ENCODE measurements at places on chromosomes 5 and 9.

GRCh38 chr9:126033956-126034355 is 286.8 kb downstream of the PBX3 start:
- DNase-seq = no peak

DNA sequence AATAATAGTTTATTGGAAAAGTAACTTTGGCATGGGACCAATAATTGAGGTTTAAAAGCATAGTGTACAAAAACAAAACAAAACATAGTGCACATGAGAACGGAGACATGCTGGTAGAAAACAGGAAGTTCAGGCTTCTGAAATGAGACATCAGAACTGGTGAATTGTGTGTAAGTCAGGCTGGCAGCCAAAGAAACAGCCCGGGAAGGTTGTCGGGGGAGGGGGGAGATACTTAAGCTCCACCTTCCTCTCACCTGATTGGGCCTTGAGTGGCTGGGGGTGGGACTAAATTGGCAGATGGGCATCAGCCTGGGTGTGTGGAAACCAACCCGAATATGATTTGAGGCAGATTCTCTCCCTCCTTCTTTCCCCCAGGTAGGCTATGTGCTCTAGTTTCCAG is 256.3 kb downstream of the SMARCA2 start:
- DNase-seq = no peak

- no peak for DNase-seq
These were observed 20.4 kb downstream of the PDE8B start for GRCh38 chr5:77230727-77231470.

GRCh38 chr9:652914-653313 is 188.6 kb upstream of the DMRT1 start:
- DNase-seq = peak; percentile 66

- peak; percentile 74 for DNase-seq
These were observed 277.4 kb downstream of the AOPEP start for GRCh38 chr9:95003689-95004410.

- DNase-seq = no peak
These were observed 131.7 kb upstream of the TARS1 start for GRCh38 chr5:33309068-33309467.

- no peak for DNase-seq
These were observed 33.1 kb upstream of the SETD9 start for GRCh38 chr5:56876327-56876726.

GRCh38 chr5:38809388-38810359 is 36.1 kb upstream of the OSMR start:
- peak; percentile 91 for DNase-seq

- peak; percentile 76 for DNase-seq
These were observed at the start of gene ZNF474 for GRCh38 chr5:122129306-122129705. Gene ZNF474, plus strand, starts transcription at chr5:122129546. Its CDS starts 22,445 bp downstream, at chr5:122151991.

- DNase-seq = no peak
These were observed 49.7 kb downstream of the VAV2 start for GRCh38 chr9:133942206-133942975.

DNA sequence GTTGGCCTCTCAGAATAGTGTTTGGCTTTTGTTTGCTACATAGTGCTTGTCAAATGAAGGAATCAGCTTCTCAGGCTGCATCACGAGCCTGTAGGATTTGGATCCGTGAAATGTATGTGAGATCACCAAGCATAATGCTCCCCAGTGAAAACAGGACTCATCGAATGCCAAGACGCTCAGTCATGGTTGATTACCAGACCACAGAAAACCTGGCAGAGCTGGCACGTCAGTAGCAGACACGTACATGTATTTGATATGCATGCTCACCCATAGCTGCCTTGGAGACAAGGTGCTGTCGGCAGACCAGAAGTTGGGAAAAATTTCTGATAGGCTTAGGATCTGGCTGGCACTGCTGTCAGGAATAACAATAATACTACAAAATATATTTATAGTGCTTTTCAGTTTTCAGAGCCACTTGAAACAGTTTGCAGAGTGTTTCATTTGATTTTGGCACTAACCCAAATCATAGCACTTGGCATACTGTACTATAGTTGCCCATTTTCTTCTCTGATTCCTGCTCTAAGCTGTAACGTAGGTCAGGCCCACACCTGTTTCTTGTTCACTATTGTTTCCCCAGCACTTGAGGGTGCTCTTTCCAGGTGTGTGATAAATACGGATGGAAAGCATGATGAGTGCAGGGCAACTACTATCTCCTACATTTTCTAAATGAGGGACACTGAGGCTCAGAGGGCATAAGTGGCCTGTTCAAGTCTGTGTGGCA is 226.1 kb downstream of the NR3C1 start:
- DNase-seq = no peak

GRCh38 chr9:133569121-133569785 is 34.7 kb downstream of the ADAMTSL2 start:
- no peak for DNase-seq

DNA sequence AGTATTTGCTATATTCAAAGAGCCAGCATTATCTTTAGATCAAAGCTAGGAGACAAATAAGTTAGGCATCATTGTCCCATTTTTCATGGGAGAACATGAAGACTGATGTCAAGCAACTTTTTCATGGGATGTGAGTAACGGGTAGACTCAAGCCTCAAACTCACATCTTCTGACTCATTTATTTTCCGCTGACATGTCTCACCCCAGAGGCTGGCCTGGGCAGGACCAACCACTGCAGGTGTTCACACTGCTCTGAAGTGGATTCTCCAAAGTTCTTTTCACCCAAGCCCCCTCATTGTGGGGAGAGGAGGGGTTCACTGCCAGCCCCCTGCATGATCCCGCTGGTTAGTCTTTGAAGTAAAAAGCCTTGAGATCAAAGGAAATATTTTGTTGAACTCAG is 34.9 kb upstream of the BASP1 start:
- DNase-seq = no peak

DNA sequence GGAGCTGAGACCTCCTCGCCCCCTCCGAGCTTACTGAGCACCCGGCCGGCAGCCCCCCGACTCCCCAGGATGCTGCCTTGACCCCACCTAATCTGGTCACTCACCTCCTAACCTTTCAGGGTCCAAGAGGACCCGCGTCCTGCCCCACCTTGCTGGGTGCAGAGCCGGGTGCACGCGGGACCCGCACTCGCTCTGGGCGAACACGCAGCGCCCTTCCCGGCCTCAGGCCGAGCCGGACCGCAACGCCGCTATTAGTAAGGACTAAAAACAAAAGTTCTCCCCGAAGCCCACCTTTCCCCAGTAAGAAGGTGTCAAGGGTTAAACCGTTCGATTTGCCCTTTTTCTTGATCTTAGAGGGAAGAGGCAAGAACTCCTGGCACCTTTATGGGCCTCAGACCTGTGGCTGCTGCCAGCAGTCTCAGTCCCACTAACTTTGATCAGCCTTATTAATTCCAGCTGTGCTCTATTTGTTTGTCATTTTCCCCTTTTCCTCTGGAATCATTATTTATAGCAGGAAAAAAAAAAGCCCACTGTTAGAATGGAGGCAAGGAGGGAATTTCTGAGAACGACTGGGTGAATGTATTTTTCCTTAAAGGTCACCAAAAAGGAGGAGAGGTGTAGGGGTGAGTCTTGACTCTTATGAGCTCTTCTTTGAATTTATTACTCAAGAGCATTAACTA is 10.5 kb downstream of the IRX2 start:
- no peak for DNase-seq

GRCh38 chr9:129556491-129557191 is 64.3 kb downstream of the C9orf50 start:
- DNase-seq = no peak

GRCh38 chr9:97315550-97315949 is 8.1 kb downstream of the CCDC180 start:
- no peak for DNase-seq

DNA sequence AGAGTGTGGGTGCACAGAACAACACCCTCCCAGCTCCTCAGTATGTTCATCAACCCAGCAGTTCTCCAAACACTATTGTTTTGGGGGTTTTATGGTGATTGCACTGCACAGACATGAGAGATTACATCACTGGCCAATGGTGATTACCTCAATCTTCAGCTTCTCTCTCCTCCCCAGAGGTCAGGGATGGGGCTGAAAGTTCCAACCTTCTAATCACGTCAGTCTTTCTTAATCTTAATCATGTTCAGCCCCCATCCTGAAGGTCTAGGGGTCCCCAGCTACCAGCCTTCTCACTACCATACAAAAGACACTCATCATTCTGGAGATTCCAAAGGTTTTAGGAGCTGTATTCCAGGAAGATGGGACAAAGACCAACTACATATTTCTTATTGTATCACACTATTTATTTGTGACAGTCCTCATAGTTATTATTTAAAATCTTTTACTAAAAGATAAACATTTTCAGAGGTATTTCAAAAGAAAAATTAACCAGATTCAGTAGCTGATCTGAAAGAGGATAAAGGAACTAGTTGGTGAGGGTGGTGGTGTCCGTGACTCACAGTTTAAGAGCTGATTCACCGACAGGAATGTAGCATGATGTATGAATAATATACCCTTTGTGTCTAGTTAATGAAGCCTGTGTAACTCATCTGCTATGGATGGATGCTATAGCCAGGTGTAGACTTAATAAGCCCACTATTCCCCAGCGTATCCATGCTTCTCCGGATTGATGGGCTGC is 35.6 kb downstream of the RASEF start:
- no peak for DNase-seq

DNA sequence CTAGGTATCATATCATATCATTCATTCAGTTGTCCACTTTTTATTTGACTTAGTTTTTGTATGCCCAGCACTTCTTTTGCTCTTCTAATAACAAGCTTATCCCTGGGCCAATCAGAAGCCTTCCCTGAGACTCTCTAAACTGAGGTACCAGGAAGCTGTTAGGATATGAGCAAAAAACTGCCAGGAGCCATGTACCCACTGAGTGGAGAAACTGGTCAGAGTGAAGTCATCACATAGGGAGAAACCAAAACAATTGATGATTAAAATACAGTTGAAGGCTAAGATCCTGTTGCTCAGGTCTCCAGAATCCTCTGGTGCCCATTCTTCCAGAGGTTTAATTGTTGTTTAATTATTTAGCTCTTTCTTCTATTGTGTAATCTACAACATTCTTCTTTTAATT is 120.2 kb downstream of the KIAA0825 start:
- no peak for DNase-seq

DNA sequence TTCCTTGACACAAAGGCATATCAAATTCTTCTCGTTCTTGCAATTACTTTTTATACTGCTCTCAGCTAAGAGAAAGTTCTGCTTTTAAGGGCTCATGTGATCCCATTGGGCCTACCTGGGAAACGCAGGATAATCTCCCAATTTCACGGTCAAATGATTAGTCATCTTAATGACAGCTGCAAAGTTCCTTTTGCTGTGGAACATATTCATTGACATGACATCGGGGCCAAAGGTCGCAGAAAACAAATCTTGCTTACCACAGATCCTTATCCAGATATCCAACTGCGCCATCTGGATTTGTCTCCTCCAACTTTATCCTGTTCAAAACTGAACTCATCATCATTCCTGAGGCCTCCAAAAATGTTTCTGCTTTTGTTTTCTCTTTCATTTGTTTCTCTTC is 1085.6 kb upstream of the WWC1 start:
- no peak for DNase-seq

- DNase-seq = peak; percentile 65
These were observed 4.9 kb downstream of the SMIM3 start for GRCh38 chr5:150783422-150783928.

- DNase-seq = no peak
These were observed 6.4 kb upstream of the TOR4A start for GRCh38 chr9:137270929-137271695.

DNA sequence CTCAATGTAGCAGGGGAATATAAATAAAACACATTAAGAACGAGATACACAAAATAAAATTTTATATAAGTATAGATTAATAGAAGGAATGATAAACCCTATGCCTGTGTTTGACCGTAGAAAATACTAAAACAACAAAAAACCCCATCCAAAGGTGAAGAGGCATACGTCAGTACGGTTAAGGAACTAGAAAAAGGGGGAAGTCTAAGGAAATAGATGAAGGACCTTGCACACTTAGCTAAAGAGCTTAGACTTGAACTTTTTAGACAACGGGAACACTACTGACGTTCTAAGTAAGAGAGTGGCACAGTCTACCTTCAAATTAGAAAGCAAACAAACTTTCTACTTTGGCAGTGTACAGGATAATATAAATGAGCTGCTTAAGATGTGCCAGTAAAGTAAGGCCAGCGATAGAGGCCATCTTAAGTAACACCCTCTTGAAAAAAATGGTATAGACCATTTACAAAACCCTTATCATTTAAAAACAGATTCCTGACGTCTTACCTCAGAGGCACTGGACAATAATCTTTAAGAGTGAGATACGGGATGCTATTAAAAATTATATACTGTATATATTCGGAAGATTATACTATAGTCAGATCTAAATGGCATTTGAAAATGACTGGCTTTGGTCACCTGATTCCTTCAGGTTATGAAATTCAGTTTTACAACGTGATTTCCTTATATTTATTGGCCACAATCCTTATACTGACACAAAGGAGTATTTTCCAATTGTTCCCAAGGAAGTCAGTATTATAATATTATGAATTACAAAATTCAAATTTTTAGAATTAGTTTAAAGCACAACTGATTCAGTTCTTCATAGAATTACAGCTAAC is 8.5 kb downstream of the PANK3 start:
- no peak for DNase-seq

DNA sequence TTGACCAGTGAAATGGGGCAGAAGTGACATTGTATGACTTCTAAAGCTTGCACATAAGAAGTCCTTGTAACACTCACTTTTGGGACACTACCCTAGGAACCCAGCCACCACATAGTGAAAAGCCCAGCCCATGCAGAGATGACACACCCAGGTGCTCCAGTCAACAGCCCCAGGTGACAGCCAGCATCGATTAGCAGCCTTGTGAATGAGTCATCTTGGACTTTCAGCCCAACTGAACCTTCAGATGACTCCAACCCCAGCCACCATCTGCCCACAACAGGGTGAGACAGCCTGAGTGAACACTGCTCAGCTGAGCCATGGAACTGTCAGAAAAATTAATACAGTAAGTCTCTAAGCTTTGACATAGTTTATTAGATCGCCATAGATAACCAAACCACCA is 458.6 kb downstream of the ZSWIM6 start:
- no peak for DNase-seq

- DNase-seq = no peak
These were observed 328.9 kb upstream of the TRPC7 start for GRCh38 chr5:136694258-136694657.

GRCh38 chr5:138752951-138753793 is at the start of gene CTNNA1:
Gene CTNNA1, plus strand, starts transcription at chr5:138753425. Its CDS starts 28,500 bp downstream, at chr5:138781925.
- peak; percentile 92 for DNase-seq

GRCh38 chr5:64659289-64659688 is 31.0 kb upstream of the SHISAL2B start:
- no peak for DNase-seq

Measured in right forelimb (tissue), 1 donor.